GM23248 (cell line): ENCODE measurements at places on chromosomes 2 and 18. TPM values are rescaled to one million over a fixed set of nuclear protein-coding genes. Genes with fewer than 3 reads are reported as not detected.

The MGAT5 gene
- 15.9 and 23.1 TPM in 2 replicates for total RNA-seq

The GALNT3 gene
- 1.1 TPM in 1 of 2 replicates, not detected in the other for total RNA-seq

DNA sequence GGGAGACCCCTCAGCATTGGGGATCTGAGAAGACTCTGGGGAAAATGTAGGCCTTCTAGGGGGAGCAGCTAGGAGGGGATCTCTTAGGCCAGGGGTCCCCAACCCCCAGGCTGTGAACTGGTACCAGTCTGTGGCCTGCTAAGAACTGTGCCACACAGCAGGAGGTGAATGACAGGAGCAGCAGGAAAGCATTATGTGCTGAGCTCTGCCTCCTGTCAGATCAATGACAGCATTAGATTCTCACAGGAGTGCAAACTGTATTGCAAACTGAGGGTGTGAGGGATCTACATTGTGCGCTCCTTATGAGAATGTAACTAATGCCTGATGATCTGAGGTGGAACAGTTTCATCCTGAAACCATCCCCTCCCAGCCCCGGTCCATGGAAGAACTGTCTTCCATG, 127.3 kb downstream of the SCG2 start:
- DNase-seq = no peak

- DNase-seq = no peak
Measured at GRCh38 chr2:40477361-40477760, 25.5 kb upstream of the SLC8A1 start.
